ENCODE measurements at places on chromosomes 5 and 9.

GRCh38 chr9:90834828-90835595 is 33.4 kb downstream of the SYK start:
- H3K27me3 ChIP-seq, result no peaks in the 10 kb centered on the region
- DNase-seq, result no peak
- 0 out of 2 replicates have a peak, but pooled peaks cover 5% of the 10 kb centered on the region for H3K4me1 ChIP-seq
- peaks cover 2% of the 10 kb centered on the region for H3K36me3 ChIP-seq

GRCh38 chr9:28668158-28668557 is 1094.9 kb upstream of the C9orf72 start:
- no peaks in the 10 kb centered on the region for H3K27me3 ChIP-seq
- no peak overlapping the region for H3K27ac ChIP-seq
- H3K36me3 ChIP-seq, result no peaks in the 10 kb centered on the region
- no peak for DNase-seq
- no peak overlapping the region for H3K4me3 ChIP-seq
- H3K4me1 ChIP-seq, result no peaks in the 10 kb centered on the region

GRCh38 chr9:35690294-35690613 is 529 bp upstream of the TPM2 start:
- H3K36me3 ChIP-seq, result peaks cover 12% of the 10 kb centered on the region
- no peaks in the 10 kb centered on the region for H3K27me3 ChIP-seq
- DNase-seq, result peak; percentile 54

GRCh38 chr9:27029186-27029585 is 23.7 kb upstream of the LRRC19 start:
- no peaks in the 10 kb centered on the region for H3K27me3 ChIP-seq
- no peak overlapping the region for H3K27ac ChIP-seq
- H3K4me3 ChIP-seq, result no peak overlapping the region
- H3K36me3 ChIP-seq, result peaks cover 12% of the 10 kb centered on the region
- no peak for DNase-seq
- H3K4me1 ChIP-seq, result no peaks in the 10 kb centered on the region

- no peak for DNase-seq
- H3K36me3 ChIP-seq, result no peaks in the 10 kb centered on the region
- no peak overlapping the region for H3K4me3 ChIP-seq
- no peak overlapping the region for H3K27ac ChIP-seq
- H3K27me3 ChIP-seq, result no peaks in the 10 kb centered on the region
Observed at GRCh38 chr5:176864755-176865154, 34.4 kb downstream of the HK3 start.

DNA sequence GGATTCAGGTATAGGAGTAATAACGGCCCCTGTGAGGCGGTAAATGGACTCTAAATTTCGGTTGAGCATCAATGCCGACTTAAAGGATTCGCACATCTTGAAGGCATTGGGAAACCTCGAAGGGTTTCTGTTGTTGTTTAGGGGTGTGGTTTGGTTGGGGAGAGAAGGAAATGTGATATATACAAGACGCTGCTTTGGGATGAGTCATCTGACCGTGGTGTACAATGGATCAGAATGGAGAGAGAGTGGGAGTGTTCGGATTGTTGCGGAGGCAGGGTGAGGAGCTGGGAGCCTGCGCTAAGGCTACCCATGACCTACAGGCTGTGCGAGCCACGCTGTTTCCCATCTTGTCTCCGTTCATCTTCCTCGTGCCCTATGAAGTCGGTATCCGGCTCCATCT is 60.4 kb upstream of the ERCC6L2 start:
- H3K4me1 ChIP-seq, result peaks cover 34% of the 10 kb centered on the region
- H3K36me3 ChIP-seq, result no peaks in the 10 kb centered on the region
- no peaks in the 10 kb centered on the region for H3K27me3 ChIP-seq
- no peak for DNase-seq
- no peak overlapping the region for H3K27ac ChIP-seq

- no peaks in the 10 kb centered on the region for H3K27me3 ChIP-seq
- H3K4me3 ChIP-seq, result no peak overlapping the region
- DNase-seq, result peak; percentile 63
- no peaks in the 10 kb centered on the region for H3K4me1 ChIP-seq
Observed at GRCh38 chr5:168706655-168707069, 127.5 kb upstream of the PANK3 start.

DNA sequence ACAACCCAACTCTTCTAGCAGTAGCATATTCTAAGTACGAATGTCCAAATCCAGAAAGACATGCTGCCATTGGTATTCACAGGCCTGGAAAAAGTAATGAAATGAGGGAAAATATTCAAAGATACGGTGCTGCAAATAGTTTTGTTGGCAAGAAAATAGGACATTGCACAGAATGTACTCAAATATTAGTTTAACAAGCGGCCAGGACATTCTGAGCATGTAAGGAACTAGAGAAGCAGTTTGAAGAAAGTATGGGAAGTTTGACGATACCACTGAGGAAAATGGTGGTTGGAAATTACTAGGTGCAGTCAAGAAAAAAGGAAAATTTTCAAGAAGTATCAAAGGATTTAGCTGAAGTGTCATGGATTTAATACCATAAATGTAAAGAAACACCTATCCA is 468.0 kb upstream of the GRIN3A start:
- H3K27me3 ChIP-seq, result no peaks in the 10 kb centered on the region
- no peak for DNase-seq

- peaks cover 3% of the 10 kb centered on the region for H3K27me3 ChIP-seq
- DNase-seq, result peak; percentile 18
- H3K4me1 ChIP-seq, result peaks cover 8% of the 10 kb centered on the region
- H3K27ac ChIP-seq, result no peak overlapping the region
Observed at GRCh38 chr9:105064248-105065097, 136.5 kb upstream of the ABCA1 start.

GRCh38 chr9:92850898-92851297 is 26.9 kb downstream of the ZNF484 start:
- H3K4me3 ChIP-seq, result no peak overlapping the region
- no peak for DNase-seq
- H3K36me3 ChIP-seq, result peaks cover 76% of the 10 kb centered on the region
- no peaks in the 10 kb centered on the region for H3K4me1 ChIP-seq
- no peaks in the 10 kb centered on the region for H3K27me3 ChIP-seq

DNA sequence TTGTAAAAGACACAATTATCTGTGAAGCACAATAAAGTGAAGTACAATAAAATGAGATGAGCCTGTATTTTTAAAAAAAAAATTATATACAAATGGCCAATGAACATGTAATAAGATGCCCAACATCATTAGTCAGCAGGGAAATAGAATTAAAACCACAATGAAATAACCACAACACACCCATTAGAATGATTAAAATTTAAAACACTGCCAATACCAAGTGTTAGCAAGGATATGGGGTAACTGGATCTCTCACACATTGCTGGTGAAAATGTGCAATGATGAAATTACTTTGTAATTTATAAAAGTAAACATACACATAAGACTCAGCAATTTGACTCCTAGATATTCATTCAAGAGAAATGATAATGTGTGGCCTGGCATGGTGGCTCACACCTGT is 62.8 kb downstream of the SHOC1 start:
- no peak overlapping the region for H3K27ac ChIP-seq
- no peak overlapping the region for H3K4me3 ChIP-seq
- no peaks in the 10 kb centered on the region for H3K27me3 ChIP-seq
- H3K4me1 ChIP-seq, result no peaks in the 10 kb centered on the region

DNA sequence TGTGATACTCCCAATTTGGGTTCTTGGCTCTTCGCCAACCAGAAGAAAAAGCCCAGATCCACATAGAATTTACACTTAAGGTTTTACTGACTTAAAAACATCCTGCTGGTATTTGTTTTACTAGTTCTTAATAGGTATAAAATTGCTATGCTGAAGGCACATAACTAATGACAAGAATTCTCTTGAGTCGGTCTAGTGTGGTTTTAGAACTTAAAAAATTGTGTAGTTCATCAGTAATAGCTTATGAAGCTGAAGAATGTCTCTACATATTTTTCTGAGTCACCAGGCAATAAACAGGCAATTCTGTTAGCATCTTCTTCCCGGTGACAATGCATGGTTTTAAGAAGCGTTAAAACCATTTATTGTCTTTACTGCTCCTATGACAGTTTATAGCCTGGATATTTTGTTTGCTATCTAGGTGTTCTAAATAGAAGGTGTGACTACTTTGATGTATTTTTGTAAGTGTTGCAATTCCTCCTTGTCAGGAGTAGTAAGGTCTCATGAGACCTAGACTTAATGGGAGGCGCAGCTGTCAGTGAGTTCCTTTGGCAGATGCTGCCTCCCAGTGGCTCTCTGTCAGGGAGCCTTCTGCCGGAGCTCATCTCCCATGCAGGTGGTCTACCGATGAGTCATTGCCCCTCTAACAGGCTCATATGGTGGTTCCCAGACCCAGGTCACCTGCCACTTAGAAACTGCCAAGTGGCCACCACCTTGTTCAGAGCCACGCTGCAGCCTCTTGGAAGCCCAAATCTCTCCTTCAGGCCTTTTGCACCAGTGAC is 173.8 kb downstream of the MAST4 start:
- H3K36me3 ChIP-seq, result no peaks in the 10 kb centered on the region
- no peak overlapping the region for H3K27ac ChIP-seq
- peak; percentile 70 for DNase-seq
- no peak overlapping the region for H3K4me3 ChIP-seq

- H3K4me3 ChIP-seq, result peak overlapping the region; percentile 92
- peak; percentile 61 for DNase-seq
- H3K4me1 ChIP-seq, result peaks cover 39% of the 10 kb centered on the region
- H3K27me3 ChIP-seq, result peaks cover 20% of the 10 kb centered on the region
- H3K27ac ChIP-seq, result peak overlapping the region; percentile 93
Observed at GRCh38 chr5:54309691-54310432, 511 bp downstream of the ARL15 start.

DNA sequence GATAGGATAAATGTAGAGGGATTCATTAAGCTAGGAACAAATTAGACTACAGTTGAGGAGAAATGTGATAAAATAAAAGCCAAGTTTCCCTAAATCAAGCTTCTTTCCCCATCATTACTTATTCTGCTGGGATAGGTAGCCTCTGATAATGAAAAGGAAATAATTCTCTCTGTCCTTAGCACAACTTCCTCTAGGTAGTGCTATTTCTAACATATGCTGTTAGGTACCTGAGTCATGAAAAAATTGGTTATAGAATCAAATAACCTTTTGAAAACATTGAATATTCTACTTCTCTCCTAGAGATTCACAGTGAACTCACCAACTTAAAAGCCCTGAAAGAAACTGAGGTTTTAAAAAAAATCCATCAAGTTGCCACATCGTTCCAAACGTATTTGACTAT is 1793.1 kb downstream of the EFNA5 start:
- no peaks in the 10 kb centered on the region for H3K27me3 ChIP-seq
- H3K4me3 ChIP-seq, result no peak overlapping the region
- H3K4me1 ChIP-seq, result no peaks in the 10 kb centered on the region
- no peak overlapping the region for H3K27ac ChIP-seq
- H3K36me3 ChIP-seq, result no peaks in the 10 kb centered on the region
